ENCODE measurements at places on chromosomes 16 and 17.

GRCh38 chr17:40309031-40309948 lies at the start of gene RARA:
RARA (plus strand) TSS chr17:40309180; CDS start chr17:40331219, 22,039 bp downstream.
- no peak for DNase-seq

DNA sequence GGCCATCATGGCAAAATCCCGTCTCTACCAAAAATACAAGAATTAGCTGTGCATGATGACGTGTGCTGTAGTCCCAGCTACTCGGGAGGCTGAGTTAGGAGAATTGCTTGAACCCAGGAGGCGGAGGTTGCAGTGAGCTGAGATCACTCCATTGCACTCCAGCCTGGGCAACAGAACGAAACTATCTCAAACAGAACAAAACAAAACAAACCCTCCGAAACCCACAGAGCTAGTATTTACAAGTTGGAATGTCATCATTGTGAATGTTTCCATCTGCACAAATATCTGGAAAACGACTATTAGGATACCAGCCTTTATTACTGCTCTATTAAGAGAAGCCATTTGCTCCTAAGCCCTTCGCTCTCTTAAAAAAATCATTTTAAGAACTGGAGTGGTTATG lies 26.0 kb downstream of the SMARCE1 start:
- no peak for DNase-seq

DNA sequence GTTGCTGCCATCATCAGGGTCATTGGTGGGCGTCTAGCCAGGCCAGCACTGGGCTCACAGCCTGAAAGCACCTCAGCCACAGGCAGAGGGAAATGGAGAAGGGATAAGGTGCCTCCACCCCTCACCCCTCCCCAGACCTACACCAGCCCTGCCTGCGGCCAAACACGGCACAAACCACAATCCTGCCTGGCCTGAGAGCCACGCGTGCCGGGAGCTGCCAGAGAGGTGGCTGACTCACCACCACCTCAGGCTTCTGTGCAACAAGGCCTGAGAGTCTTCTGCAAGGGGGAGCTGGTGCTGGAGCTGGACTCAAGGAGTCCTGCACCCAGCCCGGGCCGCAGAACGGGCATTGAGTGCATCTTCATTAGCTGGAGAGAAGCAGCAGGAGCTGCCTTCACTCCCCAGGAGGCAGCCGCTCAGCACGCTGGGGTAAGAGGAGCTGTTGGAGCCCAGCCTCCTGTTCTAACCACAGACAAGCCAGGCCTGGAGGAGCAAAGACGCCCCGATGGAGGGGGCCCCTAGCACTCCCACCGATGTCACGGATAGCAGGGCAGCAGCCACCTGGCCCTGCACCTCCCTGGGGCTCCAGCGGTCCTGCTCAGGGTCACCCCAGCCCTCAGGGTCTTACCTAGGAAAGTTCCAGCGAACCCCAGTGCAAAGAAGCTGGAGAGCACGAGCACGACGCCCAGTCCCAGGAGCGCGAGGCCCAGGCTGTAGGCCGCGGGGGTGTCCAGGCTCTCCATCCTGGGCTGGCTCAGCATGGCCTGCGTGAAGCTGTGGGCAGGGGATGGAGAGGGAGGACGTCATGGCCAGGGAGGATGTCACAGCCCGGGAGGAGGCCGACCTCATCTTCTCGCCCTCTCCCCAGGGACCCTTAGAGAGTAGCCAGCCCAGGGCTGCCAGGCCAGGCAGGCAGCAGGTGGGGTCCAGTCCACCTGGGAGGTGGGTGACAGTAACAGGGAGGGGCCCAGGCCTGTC lies 16.0 kb upstream of the RASD1 start:
- no peak for DNase-seq

DNA sequence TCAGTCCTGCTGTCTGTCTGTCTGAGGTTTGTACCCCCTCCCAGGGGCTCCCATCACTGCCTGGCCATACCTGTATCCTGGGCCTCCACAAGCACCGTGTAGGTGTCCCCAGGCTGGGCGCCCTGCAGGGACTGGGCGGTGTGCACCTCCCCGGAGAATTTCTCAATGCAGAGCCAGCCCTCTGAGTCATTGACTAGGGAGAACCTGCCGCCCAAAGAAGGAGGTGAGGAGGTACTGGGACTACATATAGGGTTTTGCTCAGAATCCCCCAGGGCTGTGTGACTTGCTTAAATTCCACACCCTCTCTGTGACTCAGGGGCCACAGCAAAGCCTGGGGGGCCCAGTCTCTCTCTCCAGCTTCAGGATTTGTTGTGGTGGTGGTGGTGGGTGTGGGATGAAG lies 7.6 kb downstream of the CDH16 start:
- DNase-seq, result no peak

GRCh38 chr17:50157891-50158290 lies 7.4 kb upstream of the PPP1R9B start:
- no peak for DNase-seq

DNA sequence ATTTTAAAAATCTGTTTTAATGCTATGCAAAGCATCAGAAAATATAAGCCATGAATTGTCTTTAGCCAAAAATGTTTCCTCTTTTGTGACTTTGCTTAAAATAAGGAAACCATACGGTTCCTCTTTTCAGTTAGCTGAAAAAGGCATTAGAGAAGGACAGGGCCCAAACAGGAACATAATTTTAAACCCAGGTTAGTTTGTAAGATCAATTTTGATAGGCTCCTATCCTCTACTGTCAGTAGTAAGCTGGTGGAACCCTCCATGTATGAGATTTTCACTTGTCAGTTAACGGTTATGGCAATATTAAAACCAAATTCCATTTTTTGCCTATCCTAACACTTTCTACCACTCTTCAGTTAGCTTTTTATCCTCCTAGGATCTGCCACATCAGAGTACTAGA lies 4.3 kb downstream of the EVI2B start:
- DNase-seq, result no peak

DNA sequence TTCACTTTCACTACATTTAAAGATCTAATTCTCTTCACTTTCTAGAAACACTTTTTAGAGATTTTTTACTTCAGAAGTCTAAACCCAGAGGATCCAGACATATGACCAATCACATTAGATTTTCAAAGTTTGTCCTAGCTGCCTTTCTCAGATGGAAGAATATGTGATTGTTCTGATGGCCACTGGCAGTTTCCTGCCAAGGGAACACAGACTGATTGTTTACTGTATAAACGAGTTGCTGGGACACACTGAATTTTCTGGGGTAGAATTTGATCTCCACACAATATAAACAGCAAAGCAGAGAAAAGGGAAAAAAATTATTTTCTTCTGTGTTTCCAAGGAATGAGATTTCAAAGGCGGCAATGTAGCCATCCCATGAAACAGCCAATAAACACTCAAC lies 480.0 kb downstream of the TOX3 start:
- no peak for DNase-seq

- DNase-seq, result no peak
Measured at GRCh38 chr17:44655983-44656710, at the start of gene MEIOC. MEIOC (plus strand) TSS chr17:44656468; CDS start chr17:44656614, 146 bp downstream.

DNA sequence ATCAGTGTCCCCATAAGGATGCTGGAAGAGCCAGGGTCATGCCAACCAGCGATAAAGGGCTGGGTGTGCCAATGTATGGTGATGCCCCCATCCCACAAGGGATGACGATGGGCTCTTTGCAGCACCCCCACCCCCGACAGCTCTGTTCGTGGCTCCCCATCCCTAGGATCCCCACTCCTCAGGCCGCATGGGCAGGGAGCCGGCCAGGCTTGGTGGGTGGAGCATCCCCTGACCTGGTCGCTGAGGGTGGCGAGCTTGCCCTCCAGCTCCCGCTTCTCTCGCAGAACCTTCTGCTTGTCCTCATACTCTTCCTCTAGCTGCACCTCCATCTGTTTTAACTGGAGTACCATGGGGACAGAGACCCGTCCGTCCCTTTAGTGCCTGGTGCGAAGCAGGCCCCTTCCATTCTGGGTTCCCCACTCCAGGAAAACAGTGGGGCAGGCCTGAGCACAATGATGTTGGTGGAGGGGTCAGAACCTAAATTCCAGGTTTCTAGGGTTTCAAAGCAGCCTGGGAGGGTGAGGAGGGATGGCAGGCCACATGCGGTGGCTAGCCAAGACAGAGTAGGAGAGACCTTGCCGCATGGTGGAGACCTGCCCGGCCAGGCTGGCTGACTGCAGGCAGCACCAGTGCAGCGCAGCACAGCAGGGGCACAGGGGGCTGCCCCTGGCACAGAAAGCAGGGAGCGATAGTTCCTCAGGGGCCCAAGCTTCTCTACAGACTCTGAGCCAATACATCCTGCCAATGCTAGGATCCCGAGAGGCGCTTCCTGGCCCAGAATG lies 50.3 kb downstream of the PIPOX start:
- DNase-seq, result no peak

- no peak for DNase-seq
Measured at GRCh38 chr17:13601776-13602551, at the start of gene HS3ST3A1. HS3ST3A1 (minus strand) TSS chr17:13601929; CDS start chr17:13601129, 800 bp downstream.

DNA sequence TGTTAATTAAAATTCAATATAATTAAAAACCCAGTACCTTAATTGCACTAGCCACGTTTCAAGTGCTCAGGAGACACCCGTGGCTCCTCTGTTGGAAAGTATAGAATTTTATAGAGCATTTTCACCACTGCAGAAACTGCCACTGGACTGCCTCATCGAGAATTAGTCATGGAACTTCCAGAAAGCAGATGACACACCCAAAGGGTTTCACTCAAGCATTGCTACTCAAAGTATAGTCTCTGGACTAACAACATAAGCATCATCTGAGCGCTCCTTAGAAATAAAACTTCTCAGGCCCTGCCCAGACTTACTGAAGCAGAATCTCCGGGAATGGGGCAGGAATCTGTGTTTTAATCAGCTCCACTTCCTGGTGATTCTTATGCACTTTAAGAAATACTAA lies 63.5 kb upstream of the GPR139 start:
- DNase-seq, result no peak

- no peak for DNase-seq
Measured at GRCh38 chr16:4433914-4434787, 8.5 kb downstream of the DNAJA3 start.

DNA sequence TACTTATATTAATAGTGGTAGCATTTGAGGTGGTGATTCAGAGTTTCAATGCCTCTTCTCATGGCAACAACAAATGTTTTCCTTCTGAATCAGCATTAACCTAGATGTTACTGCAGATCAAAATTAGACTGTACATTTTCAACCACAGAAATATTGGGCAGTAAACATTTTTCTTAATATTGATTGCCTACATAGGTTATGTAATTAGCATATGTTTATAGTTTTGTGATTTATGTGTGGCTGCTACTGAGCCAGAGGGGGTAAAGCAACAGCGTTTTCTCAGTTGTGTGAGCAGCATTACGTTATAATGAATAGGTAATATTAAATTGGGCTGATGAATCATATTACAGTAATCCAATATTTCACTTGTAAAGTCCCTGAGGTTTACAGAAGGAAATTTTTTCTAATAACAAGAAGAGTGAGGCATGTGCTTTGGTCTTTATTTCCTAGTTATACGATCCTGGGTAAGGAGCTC lies 18.8 kb upstream of the BMERB1 start:
- no peak for DNase-seq

- DNase-seq, result no peak
Measured at GRCh38 chr17:4940555-4941318, 669 bp downstream of the RNF167 start.

GRCh38 chr17:82235056-82235774 lies 6.4 kb downstream of the SLC16A3 start:
- no peak for DNase-seq

DNA sequence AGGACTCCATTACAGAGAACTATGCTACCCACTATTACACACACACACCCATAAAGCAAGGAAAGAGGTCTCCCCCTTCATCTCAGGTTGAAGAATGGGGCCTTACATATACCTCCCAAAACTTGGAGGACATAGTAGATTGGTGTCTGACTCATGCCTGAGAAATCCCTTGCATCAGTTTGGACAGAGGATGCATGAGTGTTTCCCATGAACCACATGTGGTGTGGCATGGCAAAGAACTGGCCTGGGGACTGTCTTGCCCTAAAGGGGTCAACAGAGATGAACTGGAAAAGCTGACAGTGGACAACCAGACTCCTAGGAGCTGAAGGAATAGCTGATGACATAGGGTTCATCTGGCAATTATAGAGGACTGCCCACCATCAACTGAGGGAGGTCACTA lies 54.0 kb downstream of the DYNLRB2 start:
- no peak for DNase-seq

DNA sequence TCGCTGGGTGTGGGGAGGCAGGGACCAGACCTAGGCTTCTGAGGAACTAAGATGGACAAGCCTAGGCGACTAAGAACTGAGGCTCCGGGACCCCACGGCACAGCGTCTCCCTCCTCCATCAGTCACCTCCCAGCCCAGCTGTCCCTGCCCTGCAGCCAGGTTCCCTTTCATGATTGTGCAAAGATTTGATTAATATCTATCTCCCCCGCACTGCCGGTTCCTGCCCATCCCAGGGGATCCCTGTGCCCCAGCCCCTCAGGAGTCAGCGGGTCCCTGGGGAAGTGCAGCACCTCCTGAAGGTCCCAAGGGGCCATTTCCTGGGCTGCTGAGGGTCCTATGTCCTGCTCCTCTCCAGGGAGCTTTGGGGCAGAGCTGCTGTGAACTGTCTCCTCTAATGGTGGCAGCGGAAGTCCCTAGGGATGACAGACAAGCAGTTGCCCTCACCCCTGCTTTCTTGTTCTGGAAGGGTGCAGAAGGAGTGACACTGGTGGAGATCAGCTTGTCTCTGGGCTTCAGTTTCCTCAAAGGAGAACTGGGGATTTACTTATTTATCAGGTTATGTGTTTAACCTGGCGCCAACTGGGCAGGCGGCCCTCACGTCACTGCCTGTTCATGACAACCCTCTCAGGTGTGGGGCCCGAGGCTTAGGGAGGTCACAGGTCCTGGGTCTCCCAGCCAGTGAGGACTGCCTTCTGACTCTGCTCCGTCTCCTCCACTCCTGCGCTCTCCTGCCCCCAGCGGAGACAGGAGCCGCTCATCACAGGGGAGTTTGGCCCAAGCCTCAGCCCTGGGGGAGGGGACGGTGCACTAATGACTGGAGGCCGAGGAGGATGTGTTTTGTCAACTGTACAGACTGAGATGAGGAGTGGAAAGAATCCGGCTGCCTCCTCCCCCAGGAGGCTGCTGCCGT lies 1.9 kb upstream of the C16orf74 start:
- DNase-seq, result no peak

- DNase-seq, result no peak
Measured at GRCh38 chr16:89971495-89972243, 23.1 kb downstream of the DEF8 start.

DNA sequence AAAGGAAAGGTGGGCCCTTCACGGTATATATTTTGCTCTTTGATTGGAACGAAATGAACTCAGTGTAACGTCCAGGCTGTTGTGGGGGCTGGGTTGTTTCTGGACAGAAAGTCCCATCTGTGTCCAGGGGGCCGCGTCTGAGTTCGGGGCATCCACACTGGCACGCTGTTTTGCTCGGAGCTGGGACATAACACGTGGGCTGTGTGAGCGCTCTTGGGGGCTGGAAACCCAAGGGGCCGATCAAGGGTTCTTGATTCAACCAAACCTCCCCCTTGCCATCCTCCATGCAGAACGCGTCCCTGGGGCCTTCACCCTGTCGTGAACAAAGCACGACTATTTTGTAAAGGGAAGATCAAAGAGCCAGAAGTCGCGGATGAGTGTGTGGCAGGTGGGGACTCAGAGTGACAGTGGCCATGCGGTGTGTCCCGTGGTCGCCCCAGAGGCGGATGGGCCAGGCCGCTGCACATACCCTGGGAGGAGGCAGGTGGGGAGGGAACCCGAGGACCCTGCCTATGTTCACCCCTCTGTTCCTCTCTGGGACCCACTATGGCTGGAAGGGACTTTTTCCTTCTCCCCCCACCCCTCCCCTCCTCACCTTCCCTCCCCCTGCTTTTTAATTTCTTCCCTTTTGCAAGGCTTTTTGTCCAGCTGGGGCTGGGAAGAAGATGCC lies 387.2 kb downstream of the SEC14L1 start:
- DNase-seq, result no peak

GRCh38 chr16:28538733-28539596 lies at the start of gene NUPR1:
NUPR1 (minus strand) TSS chr16:28538974; CDS start chr16:28538907, 67 bp downstream.
- DNase-seq, result peak; percentile 34

GRCh38 chr16:81238296-81239011 lies at the start of gene BCO1:
BCO1 (plus strand) TSS chr16:81238689; CDS start chr16:81238909, 220 bp downstream.
- DNase-seq, result no peak
